NT2/D1 (cell line): ENCODE measurements at places on chromosomes 4 and X.

DNA sequence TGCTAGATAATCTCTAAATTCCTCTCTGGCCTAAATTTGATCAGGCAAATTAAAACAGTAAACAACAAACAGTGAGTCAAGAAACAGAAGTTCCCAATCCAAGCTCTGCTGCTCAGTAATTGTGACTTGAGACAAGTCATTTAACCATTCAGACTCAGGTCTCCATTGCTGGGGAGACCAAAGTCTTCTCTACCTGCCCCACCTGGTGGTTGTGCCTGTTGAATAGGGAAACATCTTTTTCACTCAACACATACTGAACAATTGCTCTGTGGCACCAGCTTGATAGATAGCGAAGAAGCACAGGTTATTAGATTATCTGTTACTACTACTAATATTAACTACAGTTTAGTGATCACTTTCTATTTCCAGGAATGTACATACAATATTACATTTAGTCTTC, 112.1 kb upstream of the EOLA2 start:
- DNase-seq = no peak

DNA sequence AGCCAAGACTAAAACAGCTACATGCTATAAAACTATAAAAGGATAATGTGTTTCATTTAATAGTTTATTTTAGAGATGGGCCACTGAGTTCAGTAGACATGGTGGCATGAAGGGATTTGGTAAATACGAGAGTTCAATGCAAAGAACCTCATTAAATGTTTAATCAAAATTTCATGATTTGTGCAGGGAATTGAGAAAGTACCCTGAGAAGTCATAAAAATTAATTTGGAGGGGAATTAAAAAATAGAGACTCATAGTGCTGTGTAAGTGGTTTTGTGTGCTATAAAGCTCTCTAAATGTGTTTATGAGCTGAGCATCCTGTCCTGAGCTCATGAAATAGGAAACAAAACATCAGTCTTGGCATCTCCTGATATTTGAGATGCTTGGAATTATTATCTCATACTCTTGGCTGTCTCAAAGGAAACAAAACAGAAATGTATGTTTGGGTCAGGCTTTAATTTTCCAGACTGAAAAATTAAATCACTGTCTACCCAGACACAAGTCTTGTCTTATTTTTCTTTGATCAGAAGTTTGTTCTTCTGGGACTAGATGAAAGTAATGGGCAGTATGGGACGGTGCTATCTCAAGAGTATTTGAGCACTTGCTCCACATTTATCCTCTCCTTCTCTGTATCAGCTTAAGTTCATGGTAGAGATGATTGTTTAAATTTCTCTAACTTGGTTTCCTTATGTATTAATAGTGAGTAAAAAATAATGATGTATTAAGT, 38.0 kb upstream of the EMCN start:
- DNase-seq = no peak

DNA sequence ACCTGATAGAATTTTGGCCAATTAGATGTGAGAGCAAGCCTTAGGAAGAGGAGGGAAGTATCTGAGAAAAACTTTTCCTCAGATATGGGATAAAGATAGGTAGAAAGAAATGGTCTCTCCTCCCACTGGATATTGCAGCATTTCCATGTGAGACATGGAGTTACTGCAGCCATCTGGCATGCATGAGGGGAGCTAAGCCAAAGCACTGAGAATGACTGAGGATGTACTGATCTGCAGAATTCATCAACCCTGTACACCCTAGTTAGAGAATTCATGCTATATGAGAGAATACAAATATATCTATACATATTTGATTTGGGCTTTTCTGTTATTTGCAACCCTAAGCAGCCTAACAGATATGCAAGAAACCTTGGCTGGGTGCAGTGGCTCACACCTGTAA, 52.5 kb upstream of the RPL34 start:
- DNase-seq = no peak

DNA sequence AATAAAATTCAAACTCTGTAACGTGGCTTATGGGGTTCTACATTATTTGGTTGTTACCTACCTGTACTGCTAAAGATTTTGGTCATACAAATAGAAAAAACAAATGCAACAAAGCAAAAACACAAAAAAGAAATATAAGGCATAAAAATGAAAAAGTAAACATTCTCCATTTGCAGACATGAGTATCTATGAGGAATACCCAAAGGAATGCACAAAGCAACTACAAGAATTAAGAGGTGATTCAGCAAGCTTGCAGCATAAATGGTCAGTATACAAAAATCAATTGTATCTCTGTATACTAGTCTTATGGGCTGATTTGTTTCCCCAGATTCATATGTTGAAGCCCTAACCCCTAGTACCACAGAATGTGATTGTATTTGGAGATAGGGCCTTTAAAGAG, 3.6 kb upstream of the PDE5A start:
- DNase-seq = no peak
